Regular cardiac myocyte (primary cell): ENCODE measurements at places on chromosomes 5 and 9. TPM values are rescaled to one million over a fixed set of nuclear protein-coding genes. Genes with fewer than 3 reads are reported as not detected.

The CACFD1 gene
- 2.7 and 5.9 TPM in 2 replicates for total RNA-seq

The HACD4 gene
- 3.5 and 4.5 TPM in 2 replicates for total RNA-seq

The KCNV2 gene
- total RNA-seq, result not detected in 2 replicates

The PPIC gene
- 54.4 and 88.0 TPM in 2 replicates for total RNA-seq

The TOMM5 gene
- 148 and 249 TPM in 2 replicates for total RNA-seq

The LCN9 gene
- not detected in 2 replicates for total RNA-seq

The AJM1 gene
- total RNA-seq, result 1.5 and 6.8 TPM in 2 replicates

The WHRN gene
- 0.19 and 0.56 TPM in 2 replicates for total RNA-seq

The ZNF618 gene
- 7.3 and 9.2 TPM in 2 replicates for total RNA-seq

The IFNA13 gene
- not detected in 2 replicates for total RNA-seq

The PCDHGA9 gene
- 2.1 and 3.1 TPM in 2 replicates for total RNA-seq
